Inflammatory macrophage (primary cell): ENCODE measurements at places on chromosomes 12 and 14.
A peak's percentile ranks its signal among the peaks of the same experiment; 100 is the strongest.

- DNase-seq, result peak; percentile 15
Observed at GRCh38 chr14:100384819-100385813, 62.0 kb downstream of the SLC25A47 start.

- peak; percentile 43 for DNase-seq
Observed at GRCh38 chr12:30823156-30823699, 68.5 kb upstream of the CAPRIN2 start.

DNA sequence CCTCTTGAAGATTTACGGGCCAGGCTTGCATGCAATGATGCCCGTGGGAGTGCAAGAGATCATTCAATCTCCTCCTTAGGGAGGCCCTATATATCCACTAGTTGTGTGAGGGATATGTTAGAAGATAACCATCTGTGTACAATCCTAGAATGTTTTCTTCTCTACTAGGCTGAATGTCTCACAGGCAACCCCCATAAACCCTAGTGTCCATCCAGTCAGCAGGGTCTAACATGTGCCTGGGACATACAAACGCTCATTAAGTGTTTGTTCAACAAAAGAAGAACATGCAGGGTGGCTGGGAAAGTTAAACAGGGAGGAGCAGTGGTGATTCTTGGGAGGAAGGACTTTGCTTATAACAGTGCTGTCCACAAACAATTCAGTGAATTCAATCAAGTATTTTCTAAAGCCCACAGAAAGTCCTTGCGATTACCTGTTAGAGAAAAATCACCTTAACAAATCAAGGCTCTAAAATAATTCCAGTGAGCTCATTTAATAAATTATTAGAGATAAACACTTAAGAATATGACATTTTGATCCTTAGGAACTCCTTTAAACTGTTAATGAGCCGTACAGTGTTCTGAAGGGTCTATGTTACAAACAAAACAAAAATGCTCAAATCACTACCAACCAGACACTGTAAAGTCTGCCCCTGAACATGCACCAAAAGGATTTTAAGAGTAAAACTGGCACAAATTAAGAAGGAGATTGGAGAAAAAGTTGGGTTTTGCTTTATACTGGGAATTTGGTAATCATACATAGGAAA lies 96.6 kb upstream of the FERMT2 start:
- no peak for DNase-seq

DNA sequence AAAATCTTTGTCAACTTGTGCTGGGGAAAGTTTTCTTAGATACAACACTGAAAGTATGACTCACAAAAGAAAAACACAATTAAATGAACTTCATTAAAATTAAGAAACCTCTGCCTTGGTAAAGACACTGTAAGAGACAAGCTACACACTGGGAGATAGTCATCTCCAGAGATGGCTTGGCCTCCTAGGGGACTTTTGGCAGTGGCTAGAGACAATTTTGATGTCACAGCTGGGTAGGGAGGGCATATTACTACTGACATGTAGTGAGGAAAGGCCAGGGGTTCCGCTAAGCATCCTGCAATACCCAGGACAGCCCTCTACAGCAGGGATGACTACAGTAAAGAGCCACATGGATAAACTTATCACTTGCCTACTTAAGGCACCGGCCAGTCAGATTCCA lies 8.7 kb upstream of the RNASE4 start:
- no peak for DNase-seq

DNA sequence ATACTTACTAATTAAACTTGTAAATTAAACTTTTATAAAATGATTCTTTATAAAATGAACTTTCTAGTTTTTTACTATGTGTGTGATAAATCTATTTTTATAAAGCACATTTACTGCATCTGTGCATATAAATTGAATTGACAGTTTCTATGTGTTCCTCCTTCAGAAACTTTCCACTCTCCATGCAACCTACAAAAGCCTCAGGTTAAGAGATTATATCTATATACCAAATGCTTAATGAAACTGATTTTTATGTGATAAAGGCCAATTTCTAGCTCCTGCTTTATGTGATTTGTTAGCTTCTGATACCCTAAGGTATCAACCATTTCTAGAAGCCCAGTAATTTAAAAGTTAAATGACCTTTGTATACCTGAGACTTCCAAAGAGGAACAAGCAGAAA lies 174.0 kb downstream of the SRGAP1 start:
- no peak for DNase-seq

GRCh38 chr12:12336049-12336411 lies 14.0 kb downstream of the MANSC1 start:
- no peak for DNase-seq

- DNase-seq, result no peak
Observed at GRCh38 chr12:84793558-84794367, 118.8 kb downstream of the SLC6A15 start.

DNA sequence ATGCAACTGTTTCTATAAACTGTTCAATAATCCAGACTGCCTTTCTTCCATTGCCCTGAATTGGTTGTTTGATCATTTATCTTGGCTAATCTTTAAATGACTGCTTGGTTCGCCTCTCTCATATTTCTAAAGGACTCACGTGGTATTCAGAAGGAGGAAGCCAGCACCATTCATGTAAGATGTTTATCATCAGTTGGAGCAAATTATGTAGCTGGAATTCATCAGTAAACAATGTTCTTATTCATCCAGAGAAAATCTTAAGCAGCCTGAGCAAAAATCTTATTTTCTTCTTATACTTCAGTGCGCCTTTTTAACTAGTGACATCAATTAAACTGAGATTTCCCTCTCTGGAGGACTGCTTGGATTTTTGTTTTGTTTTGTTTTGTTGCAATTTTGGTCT lies 538.7 kb upstream of the TMEM132C start:
- no peak for DNase-seq

DNA sequence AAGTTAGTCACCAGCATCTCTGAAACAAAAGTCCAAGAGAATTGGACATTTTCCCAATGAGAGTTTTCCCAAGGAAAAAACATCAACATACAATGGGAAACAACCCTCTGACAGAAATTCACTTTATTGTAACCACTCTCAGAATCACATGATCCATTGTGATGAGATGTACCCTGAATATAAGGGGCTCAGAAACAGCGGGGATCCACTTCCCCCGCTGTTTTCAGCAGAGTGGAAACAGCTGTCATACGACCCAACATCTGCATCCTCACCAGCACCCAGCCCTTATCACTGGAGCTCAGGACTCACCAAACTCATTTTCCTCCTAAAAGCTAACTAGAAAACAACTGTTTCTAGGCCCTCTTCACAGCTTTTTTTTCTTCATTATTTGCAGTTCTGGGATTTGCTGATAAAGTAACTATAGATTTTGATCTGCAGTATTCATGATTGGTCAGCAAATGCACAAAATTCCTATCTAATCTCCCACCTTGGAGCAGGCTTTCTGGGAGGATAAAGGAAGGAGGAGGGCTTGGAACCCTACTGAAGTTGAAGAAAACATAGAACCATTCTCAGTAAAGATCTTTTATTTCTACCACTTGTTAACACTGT lies 31.3 kb downstream of the CORO1C start:
- DNase-seq, result no peak

- no peak for DNase-seq
Observed at GRCh38 chr12:109020146-109020795, 597 bp downstream of the SVOP start.

GRCh38 chr12:104515899-104516298 lies 59.2 kb downstream of the CHST11 start:
- DNase-seq, result no peak

GRCh38 chr12:64538121-64538520 lies 72.2 kb upstream of the RASSF3 start:
- DNase-seq, result peak; percentile 69

- no peak for DNase-seq
Observed at GRCh38 chr12:19842116-19842515, 402.8 kb downstream of the AEBP2 start.

GRCh38 chr14:23118506-23119362 lies at the start of gene CEBPE:
Gene CEBPE (minus strand): TSS chr14:23119255. CDS start chr14:23119091, 164 bp downstream.
- DNase-seq, result peak; percentile 68

- DNase-seq, result no peak
Observed at GRCh38 chr12:130489293-130489692, 151.6 kb downstream of the PIWIL1 start.

- DNase-seq, result no peak
Observed at GRCh38 chr12:109892748-109893147, 7.3 kb upstream of the TCHP start.

- peak; percentile 67 for DNase-seq
Observed at GRCh38 chr12:121288158-121288845, 8.2 kb downstream of the CAMKK2 start.

GRCh38 chr12:71157601-71158233 lies at the start of gene TSPAN8:
Gene TSPAN8 (minus strand): TSS chr12:71157999. CDS start chr12:71157678, 321 bp downstream.
- DNase-seq, result no peak

- DNase-seq, result peak; percentile 12
Observed at GRCh38 chr12:93745286-93745685, 68.1 kb downstream of the CRADD start.

DNA sequence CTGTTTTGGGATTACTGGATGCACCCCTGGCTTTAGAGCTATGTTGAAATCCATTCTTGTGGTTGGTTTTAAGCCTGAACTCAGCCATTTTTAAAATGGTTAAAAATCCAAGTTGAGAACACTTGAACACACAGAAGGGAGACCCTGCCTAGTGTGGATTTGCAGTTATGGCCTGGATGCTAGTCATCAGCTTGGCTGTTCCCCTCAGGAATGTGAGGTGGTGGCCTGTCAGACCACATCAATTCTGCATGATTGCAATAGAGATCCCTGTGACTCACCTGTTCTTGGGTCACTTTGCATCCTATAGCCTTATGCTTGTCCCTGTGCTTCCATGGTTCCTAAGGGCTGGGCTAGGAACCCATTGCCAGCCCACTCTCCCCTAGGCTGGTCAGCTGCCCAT lies 454.1 kb downstream of the ATP23 start:
- DNase-seq, result no peak

DNA sequence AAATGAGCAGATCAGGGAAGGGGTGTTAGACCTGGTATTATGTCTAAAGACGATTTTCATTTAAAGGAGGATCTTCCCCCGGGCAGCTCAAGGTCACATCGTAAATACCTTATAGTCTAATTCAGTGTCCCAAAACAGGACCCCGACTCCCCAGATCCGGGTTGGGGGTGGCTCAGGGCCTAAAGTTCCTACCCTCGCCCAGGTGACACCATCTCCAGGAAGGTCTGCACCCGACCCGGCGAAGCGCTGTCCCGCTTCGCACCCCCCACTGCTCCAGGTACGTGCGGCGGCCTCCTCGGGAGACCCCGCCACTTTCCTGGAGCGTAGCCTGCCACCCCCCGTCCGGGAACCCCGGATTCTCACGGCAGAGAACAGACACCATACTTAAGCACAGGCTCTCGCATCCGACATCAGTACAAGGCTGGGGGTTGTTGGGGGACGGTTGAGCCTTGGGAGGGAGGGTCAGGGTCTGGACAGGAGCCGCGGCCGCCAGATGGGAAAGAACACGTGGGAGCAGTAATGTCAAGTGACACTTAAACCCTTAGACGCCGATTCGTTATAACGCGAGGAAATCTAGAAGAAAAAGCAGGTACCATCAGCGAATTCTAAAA lies 556 bp downstream of the TIMM9 start:
- DNase-seq, result peak; percentile 54

GRCh38 chr12:128018067-128018466 lies 248.9 kb upstream of the TMEM132C start:
- no peak for DNase-seq

DNA sequence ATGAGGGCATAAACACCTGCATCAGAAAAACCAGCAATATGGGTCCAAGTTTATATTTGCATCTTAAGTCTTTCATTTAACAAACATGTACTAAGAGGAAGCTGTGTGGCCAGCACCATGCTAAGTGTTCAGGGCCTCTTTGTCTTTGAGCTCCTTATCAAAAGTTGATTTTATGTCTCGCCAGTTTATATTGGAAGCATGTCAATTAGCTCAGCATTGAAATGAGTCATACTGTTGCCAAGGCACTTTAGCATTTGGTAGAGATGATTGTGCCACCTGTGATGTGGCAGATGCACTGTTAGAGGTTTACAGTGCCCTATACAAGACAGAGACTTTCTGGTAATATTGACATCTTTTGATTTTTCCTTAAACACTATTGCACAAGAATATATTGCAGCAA lies 68.5 kb downstream of the BHLHE41 start:
- DNase-seq, result no peak

DNA sequence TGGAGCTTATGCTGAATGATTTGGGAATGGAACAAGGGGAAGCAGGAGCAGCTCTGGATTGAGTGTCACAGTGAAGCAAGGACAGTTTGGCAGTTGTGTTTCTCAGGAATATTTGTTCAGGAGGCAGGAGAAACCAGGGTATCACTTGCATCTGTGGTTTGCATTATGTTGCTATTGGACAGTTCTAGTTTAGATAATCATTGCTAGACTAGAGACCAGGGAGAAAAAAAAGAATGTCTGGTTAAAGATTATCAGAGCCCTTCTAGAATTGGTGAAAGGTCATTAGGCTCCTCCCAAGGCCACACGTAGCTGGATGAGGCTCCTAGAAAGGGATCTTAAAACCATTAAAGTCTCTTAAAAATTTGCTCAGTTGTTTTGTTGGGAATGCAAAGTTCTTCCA lies 17.0 kb upstream of the SRSF5 start:
- DNase-seq, result no peak

GRCh38 chr12:105907982-105908381 lies 230.8 kb downstream of the NUAK1 start:
- no peak for DNase-seq

- DNase-seq, result no peak
Observed at GRCh38 chr14:95776798-95777534, 63.0 kb upstream of the TCL1A start.

GRCh38 chr14:90483571-90483974 lies 86.7 kb downstream of the CALM1 start:
- no peak for DNase-seq

DNA sequence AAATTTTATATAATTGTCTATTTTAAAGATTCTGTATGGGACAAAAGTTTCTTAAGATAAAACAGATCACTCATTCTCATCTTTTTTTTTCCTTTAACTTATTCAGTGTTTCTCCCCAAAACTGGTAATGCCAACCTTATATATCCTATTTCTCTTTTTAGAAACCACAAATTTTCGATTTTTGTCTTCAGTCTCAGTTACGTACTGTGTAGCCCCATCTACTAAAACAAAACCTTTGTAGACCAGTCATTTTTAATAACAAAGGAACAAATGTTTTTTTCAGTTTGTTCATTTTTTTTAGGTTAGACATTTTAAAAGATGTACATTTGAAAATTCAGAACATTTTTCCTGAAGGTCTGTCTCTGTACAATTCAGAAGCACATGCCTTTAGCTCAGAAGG lies 18.2 kb downstream of the PNMA1 start:
- no peak for DNase-seq

DNA sequence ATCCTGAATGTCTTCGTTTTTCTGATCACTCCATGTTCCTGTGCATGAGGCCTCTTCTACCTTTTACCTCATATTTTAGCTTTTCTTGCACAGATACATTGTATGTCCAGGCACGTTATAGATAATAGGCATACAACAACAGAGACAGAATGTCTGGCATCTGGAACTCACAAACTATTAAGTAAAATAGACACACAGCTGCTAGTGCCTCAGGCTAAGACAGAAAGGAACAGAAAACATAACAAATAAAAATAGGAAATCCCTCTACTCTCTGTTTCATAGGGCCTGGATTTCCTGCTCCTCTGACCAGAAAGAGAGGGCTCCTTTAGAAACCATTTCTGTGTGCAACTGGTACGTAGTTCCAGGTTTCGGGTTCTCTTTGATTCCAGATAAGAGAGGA lies 48.6 kb downstream of the ATXN7L3B start:
- no peak for DNase-seq

GRCh38 chr14:90449411-90449810 lies 52.6 kb downstream of the CALM1 start:
- no peak for DNase-seq

GRCh38 chr12:54958048-54958658 lies 26.4 kb downstream of the TESPA1 start:
- peak; percentile 80 for DNase-seq
